ENCODE measurements at places on chromosomes 7 and 10.
A peak's percentile ranks its signal among the peaks of the same experiment; 100 is the strongest.

- DNase-seq = no peak
These were observed 31.6 kb downstream of the MAD1L1 start for GRCh38 chr7:2201128-2201527.

- DNase-seq = no peak
These were observed 76.0 kb downstream of the USP6NL start for GRCh38 chr10:11535346-11535959.

DNA sequence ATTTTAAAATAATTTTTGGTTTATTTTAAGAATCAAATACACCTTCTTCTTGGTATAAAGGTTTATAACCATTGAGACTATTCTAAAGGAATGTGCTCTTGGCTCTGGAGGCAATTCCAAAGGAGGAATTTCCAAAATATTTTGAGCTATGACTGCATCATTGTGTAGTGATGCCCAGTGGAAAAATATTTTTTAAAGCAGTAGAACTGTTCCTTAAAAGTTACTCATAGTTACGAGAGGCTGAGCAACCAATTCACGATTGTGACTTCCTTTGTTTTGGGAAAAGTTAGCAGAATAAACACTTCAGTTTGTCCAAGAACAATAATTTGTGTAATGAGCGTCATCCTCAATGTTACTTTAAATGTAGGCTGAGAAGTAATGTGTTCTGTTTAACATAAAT, 233.6 kb downstream of the BAMBI start:
- no peak for DNase-seq

- DNase-seq = no peak
These were observed 1.2 kb downstream of the UPP1 start for GRCh38 chr7:48090095-48090805.

- DNase-seq = no peak
These were observed 48.3 kb downstream of the ITIH5 start for GRCh38 chr10:7618461-7618860.

DNA sequence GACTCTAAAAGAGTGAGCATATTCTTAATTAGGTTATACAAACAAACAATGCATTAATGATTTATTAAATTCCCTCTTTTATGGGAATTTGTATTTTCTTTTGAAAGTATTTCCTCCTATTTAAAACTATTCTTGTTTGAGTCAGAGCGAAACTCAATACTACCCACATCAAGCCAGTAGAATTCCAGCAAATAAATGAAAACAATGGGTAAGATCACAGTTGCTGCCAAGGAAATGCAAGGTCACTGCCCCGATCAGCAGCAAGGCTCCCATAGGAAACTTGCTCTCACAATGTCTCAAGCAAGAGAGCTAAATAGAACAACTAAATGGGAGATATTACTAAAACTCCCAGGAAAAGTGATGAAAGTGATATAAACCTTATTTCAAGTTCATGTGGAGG, 206.3 kb downstream of the THSD7A start:
- DNase-seq = no peak

DNA sequence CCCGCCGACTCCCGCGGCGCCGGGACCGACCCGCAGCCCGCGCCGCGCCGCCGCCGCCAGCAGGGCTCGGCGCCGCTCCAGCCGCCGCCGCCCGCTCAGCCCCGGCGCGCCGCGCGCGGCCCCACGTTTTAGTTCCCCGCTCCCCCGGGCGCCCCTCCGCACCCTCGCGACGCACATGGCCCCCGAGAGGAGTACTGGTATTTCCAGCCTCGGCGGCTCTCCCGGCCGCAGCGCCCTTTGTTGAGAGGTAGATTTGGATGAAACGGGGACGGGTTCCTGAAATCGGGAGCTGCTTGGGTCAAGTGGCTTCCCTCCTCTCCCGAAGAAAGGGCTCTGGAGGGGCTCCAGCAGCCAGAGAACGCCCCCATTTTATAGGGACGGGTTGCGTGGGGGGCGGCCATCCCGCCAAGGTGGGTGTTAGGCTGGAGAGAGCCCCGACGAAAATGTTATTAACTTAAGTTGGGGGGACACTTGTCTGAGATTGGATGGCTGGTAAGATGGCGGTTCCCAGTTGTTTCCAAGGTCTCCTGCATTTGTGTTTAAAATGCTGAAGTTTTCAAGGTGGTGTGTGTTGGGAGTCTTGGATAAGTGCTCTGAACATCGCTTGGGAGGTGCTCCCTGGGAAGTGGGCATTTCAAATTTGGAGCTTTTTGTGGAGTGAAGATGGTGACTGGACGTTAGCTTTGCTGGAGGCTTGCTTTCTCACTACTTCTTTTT, 1.2 kb downstream of the BMI1 start:
- no peak for DNase-seq

DNA sequence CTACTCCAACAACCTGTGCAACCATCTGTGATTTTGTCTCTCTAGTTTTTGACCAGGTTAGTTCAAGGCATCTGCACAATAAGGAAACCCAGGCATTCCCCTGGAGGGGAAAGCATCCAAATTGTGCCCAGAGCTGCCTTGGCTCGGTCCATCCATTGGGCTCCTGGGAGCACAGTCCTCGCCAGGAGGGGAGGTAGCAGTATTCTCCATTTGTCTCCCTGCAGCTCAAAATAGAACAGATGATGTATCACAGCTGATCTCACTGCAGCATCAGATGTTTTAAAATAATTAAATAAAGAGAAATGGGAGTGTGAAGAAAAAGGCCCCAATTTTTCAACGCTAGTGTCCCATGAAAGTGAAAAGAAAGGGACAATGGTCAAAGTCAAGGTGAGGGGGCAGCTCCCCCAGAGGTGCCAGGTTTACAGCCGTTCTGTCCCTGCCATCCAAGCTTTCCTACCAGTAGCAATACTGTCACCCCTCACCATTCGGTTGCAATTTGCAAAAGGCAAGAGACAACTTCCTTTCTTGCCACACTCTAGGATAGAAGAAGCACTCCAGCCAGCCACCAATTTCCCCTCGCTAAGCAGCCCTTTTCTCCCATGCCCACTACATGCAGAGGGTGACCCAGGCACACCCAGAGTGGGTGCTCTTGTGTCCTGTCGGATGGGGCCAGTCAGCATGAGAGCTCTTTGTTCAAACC, 43.7 kb downstream of the KCNMA1 start:
- DNase-seq = no peak

DNA sequence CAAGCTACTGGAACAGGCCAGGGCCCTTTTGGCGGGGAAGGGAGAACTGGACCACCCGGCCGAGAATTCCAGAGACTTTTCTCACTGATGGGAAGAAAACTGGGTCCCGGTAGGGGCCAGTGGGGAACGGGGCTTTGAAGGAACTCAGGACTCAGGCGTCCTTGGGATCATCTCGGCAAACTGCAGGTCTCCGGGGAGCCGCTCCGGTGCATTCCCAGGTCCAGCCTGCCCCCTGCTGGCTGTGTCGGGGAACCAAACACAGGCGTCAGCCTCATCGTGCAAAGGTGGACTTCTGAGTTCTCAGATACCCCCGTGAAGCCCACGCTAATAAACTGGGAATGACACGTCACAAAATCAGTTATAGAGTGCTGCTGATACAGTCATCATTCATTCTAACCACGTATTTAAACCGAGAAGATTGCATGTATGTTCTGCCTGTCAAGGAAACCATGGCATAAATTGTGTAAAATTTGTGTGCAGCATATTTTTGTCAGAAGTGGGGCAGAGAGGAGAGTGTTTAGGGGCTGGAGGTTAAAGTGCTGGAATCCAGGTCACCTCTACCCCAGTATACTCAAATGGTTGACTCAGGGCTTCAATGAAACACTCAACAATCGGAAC, 76.1 kb upstream of the CPXM2 start:
- DNase-seq = peak; percentile 66

GRCh38 chr10:126126023-126126422, 229.7 kb downstream of the FANK1 start:
- no peak for DNase-seq

DNA sequence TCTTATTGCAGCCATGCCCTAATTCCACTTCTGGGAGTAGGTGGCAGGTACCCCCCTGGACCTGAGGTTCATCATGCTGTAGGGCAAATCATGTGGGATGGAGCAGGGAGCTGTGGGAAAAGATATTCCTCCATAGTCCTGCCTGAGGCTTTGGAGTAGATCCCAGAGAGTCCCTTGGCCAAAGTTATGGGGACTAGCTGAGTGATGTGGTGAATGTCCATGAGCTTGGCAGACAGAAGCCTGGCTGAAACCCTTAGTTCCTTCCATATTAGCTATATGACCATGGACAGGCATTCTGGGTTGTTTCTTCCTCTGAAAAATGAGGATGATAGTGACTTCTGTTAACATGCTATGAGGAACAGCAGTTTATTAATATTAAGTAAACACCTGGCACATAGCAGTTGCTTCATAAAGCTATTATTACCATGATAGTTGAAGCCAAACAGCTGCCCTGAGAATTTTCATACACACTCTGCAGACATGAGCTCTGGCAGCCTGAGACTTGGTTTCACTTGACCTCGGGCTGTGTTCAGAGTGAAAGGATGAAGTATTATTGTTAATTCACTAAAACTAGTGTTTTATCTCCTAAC, 15.0 kb upstream of the IMPDH1 start:
- no peak for DNase-seq

DNA sequence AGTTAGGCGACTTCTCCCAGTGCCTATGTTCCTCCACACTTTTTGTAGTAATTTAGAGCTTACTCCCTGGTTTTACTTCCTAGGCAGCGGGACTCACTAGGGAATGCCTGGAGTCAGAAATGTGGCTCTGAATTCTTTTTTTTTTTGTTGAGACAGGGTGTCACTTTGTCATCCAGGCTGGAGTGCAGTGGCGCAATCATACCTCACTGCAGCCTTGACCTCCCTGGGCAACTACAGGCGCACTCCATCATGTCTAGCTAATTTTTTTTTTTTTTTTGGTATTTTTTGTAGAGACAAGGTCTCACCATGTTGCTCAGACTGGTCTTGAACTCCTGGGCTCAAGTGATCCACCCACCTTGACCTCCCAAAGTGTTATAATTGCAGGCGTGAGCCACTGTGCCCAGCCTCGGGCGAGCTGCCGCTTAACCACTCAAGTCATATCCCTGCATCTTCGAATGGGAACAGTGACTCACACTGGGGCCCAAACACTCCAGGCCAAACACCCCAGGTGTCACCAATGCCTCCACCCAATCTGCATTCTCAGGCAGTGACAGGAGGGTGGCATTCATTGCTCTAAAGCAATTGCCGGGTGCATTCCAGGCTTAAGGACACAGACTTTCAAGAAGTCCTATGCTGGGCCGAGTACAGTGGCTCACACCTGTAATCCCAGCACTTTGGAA, 19.6 kb downstream of the RGS10 start:
- no peak for DNase-seq

DNA sequence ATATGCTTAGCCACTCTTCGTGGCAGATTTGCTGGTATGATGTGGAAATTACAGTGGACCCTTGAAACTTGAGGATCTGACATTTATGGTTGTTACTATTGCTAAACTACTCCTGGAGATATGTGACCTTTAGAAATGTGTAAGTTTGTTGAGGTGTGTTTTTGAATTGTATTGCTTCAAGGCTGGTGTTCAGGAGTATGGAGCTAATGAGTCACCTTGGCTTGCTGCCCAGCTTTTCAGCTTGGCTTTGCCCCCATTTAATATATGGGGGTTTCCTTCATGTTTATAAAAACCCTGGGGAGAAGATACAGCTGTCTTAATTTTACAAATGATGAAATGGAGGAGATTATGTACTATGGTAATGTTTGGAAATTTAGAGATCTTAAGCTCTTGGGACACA, 11.6 kb downstream of the HBP1 start:
- no peak for DNase-seq

DNA sequence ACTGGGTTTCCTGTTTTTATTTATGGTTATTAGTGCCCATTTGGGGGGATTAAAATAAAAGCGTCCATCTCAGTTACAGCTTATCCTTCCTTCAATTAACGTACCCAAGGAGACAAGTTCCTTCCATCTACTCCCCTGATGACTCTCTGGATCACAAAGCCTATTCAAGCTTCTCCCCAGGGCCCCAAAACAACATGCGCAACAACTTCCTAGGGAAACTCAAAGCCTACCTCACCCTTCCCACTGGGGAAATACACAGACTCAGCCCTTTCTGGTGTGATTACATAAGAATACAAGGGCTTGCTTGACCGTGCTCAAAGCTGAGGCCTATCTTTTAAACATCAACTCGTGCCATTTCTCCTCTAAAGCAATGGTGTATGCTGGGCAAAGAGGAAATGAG, 112.4 kb downstream of the CDK6 start:
- DNase-seq = no peak

DNA sequence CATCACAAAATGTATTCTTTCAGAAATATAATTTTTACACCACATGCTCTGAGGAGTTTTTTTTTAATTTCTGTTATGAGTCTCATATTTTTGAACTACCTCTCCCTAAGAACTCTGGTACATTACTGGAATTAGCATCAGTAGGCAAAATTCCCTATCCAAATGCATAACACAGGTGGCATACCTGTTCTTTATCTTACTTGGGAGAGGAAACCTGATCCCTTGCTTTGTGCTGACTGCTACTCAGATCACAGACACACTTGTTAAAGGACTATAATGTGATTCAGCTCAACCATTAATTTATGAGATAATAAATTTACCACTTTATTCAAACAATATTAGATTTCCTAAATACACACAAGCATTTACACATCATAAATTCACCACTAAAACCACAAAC, 617.2 kb downstream of the GRM8 start:
- no peak for DNase-seq

GRCh38 chr7:49927631-49928030, 154.2 kb downstream of the VWC2 start:
- DNase-seq = no peak

GRCh38 chr10:94024407-94024806, 30.7 kb downstream of the PLCE1 start:
- no peak for DNase-seq

DNA sequence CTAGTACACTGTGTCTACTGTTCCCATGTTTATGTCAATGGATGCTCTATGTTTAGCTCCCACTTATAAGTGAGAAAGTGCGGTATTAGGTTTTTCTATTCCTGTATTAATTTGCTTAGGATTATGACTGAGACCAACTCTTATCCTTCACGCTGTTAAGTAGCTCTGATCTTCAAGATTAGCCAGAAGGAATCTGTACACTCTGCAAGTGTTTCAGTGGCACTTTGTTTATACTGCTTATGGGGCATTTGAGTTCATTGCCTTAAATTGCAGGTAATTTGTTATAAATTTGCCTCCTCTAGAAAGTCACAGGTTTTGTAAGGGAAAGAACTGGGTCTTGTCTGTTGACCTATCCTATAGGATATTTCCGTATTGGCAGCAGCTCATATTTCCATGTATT, 6.4 kb upstream of the ACSM6 start:
- DNase-seq = no peak

DNA sequence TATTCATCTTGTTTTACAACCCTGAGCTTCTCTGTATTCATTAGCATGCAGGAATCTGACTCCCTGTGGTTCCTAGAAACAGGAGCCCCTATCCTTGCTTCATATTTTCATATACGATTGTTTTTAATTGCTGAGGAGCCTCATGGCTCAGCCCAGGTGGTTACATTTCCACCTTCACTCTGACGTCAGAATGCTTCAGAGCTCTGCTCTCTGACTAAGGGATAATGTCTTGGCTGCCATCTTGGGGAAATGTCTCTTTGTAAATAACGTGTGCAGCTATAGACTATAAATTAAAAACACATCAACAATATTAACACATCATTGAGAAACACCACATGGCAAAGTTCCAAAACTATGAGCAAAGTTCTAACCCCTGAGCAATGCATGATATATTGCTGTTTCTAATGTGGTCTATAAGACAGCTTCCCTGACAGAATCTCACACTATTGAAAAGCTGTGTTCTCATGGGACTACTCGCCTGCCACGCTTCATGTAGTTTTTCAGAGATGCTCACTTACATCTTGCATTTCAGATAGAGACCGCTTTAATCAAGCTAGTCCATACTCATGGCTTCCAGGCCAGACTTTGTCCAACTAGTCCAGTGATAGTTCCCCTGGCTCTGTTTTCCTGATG, 227.0 kb downstream of the SORCS3 start:
- no peak for DNase-seq

All from nucleus accumbens (tissue), 56 donors.